ENCODE measurements at places on chromosomes 3 and 15.

DNA sequence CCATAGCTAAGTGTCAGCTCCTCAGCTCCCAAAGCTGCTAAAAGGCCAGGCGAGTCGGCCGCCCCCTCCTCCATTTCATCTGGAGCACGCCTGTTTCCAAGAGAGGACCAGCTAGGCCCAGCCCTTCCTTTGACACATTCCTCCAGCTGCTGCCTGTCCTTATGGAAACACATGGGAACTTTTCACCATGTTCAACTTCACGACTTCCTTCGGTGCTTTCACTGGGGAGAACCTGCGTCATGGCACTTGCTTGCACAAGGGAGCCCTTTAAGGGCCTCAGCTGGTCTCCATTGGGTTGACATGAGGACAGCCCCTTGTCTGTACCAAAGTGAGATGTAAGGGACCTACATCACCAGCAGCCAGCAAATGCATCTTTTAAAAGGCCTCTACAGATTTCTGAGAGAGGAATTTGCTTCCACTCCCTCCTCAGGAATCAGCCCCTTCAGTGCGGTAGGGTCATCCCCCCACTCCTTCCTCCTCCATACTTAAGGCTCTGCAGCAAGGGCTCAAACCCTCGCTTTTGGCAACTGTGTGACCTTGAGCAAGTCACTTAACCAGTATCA is 2.1 kb downstream of the MAGI1 start:
- no peak for DNase-seq

DNA sequence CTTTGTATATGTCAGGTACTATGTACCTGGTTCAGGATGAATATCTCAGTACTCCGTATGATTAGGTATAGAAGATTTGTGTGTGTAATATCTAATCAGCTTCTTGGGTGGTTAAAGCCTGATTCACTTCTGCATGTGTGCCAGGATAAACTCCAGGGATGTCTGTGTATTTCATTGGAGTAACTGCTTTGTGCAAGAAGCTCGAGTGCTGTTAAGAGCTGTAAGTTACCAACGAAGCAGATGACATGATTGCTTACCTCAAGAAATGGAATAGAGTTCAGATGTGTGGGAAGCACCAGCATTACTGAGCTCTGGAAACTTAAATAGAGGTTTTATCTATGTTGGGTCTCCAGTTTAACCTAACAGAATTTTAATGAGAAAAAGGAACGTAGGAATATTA is 23.7 kb downstream of the FAM98B start:
- DNase-seq, result no peak

GRCh38 chr3:22795917-22796316 is 407.2 kb upstream of the UBE2E2 start:
- DNase-seq, result no peak

- DNase-seq, result no peak
These were observed 134.7 kb downstream of the TMCC1 start for GRCh38 chr3:129758785-129759320.

- DNase-seq, result no peak
These were observed 43.1 kb upstream of the NMD3 start for GRCh38 chr3:161177991-161178390.

DNA sequence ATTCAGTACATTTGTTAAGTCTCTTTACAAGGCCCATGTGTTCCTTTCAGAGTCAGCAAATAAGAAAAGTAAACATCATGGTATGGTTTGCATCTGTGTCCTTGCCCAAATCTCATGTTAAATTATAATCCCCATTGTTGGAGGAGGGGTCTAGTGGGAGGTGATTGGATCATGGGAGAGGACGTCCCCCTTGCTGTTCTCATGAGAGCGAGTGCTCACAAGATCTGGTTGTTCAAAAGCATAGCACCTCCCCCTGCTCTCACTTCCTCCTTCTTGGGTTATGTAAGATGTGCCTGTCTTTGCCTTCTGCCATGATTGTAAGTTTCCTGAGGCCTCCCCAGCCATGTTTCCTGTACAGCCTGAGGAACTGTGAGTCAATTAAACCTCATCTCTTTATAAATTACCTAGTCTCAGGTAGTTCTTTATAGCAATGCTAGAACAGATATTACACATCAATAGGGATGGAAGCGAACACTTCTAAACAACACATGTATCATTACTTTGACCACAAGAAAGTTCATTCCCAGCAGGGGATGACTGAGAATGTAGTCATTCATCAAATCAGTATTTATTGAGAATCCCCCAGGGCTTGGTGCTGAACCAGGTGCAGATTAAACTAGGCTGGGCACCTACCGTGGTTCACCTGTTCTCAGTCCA is 4.1 kb downstream of the EFCAB12 start:
- DNase-seq, result no peak

DNA sequence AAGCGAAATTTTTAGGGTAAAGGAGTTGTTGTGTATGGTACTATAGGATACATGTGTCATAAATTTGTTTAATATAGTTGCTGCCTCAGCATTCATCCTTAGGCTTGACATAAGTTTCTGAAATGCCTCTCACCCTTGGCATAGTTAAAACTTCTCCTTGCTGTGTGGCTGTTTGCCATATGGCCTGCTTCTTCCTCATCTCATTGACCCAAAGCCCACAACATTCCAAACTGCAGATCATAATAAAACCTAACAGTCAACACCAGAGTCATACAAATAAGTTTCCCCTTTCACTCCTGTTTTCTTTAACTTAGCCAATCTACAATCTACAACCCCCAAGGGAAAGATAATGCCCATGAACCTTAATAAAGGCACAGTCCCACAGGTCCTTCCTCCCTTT is 136.6 kb downstream of the TMCC1 start:
- DNase-seq, result no peak

- no peak for DNase-seq
These were observed 933 bp downstream of the DZIP1L start for GRCh38 chr3:138114431-138114918.

DNA sequence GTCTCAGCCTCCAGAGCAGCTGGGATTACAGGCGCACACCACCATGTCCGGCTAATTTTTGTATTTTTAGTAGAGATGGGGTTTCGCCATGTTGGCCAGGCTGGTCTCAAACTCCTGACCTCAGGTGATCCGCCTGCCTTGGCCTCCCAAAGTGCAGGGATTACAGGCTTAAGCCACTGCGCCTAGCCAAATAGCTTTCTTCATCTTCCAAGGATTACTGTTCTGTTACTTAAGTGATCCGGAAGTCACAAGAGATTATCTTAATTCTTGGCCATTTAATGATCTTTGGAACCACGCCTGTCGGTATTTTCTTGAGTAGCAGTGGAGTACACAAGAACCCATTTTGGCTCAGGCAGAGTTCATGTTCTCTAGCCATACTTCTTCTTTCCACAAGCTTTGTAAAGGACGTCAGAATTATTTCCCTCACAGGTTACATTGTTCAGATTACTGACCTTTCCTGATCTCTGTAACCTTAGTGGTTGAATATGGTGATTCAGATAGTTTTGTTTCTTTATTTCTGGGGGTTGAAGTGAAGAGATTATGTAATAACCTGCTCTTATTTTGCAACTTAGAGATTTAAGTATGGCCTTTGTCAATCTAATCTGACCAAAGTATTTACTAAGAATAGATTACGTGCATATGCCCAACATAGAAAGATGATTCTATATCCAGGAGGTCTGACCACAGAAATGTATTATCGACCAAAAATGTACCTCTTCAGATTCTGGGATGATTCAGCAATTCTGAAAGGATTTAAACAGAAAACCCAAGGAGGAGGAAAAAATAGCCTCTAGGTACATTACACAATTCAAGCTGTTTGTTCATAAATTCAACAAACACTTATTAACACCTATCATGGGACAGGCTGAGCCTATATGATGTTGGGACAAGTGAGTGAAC is 132.2 kb downstream of the GREM1 start:
- no peak for DNase-seq

DNA sequence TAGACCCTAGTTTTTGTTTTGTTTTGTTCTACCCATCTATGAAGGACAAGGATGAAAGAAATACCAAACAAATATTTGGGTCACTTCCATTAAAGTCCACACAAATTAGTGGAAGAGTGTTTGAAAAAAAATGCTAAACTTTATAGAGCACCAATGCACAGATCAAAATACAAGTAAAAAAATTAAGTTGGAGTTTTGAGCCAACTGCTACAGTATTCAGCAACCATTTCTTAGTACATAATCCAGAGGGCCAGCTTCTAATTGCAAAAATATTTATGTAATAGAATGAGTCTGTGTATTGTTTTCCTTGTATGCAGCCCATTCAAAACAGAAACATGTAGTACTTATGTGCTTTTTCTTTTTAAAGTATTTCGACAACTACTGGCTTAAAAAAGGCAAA is 121.1 kb downstream of the CBLB start:
- no peak for DNase-seq

DNA sequence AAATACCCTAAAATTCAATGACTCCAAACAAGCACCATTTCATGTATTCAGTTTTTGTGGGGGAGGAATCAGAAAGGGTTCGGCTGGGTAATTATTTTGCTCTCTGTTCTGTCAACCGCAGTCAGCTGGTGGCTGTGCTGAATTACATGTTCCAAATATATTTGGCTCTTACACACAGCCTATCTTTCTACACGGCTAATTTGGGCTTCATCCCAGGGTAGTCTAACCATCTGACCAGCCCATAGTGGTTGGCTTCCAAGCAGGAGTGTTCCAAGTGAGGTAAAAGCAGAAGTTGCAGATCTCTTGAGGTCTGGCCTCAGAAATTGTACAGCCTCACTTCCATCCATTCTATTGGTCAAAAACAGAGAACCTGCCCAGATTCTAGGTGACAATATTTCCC is 760.8 kb upstream of the SEMA6D start:
- DNase-seq, result no peak

DNA sequence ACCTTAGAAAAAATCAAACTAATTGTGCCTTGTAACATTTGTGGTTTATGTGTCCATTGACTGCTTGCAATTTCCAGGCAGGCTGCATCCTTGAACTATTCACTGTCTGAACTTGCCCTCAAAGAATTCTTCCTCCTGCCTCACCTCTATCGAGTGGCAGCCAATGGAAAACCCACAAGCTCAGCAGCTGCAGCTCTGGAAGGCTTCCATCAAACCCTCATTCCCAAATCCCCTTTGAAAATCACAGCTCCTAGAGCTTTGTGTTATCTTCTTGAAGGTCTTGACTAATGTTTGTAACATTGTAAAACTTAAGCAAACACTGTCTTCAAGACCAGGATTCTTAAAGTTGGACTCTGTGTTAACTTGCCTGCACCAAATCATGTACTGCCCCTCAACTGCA is 81.1 kb downstream of the FILIP1L start:
- DNase-seq, result no peak

- no peak for DNase-seq
These were observed 216.7 kb downstream of the PTPRG start for GRCh38 chr3:61778095-61778494.

DNA sequence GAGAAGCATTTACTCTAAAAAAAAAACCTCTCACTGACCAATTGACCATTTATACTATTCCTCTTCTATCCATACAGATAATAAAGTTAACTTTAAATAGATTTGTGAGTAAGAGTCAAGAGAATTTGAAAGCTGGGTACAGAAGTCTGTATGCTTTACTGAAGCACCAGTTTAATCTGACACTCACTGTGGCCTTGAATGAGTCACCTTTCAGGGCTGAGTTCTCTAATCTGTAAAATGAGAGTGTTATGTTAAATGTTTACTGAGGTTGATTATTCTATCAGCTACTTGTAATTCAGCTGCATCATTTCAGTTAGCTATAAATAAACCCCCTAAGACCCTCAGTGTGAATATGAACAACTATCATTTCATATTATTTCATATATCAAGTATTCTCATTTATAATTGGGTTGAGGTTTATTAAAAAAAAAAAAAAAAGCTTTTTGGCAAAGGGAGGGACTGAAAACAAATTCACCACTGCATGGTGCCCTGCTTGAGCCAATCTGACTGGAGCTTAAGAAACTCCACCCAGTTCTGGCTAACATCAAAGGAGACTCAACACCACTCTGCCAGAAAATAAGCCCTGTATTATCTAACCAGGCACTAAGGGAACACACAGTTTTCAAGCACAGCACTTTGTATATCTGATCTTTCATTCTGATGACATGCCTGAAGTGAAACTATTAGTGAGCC is 2.8 kb downstream of the MAP4 start:
- no peak for DNase-seq

DNA sequence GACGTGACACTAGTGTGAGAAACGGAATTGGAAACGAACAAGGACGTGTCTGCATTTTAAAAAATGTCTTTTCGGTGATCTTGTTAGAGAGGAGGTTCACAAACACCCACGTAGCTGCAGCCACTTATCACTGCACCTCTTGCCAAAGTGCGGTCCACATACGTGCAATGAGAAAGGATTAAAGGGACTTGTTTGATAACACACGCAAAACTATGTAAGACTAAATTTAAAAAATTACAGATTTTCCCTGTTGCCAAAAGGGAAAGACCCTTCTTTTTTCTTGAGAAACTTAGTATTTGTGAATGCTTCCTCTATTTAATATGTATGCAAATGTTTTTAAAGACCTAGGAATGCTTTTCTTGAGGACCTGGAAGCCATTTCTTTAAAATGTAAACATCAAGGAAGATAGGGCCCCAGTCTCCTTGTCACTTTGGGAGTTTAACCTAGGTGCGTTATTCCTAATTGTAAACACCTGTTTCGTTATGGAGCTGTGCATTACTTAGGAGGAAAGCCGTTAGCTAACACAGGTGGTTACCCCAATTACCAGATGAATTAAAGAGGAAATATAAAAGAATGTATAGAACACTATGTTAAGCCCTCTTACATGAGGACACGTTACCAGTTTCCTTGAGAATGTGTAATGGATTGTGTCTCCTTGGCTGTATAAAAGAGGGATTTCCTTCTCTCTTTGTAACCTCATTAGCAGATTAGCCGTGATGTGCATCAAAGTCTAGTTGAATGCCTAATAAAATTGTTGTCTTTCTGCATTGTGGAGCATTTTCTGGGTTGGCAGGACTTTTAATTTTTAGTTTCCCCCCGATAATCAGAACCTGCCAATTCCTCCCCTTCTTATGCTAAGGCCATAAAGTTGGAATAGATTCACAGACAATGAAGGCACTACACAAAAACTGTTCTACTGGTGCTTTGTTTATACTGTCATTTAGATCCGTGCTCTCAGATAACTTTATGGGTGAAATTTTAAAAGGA is 1.0 kb downstream of the LEKR1 start:
- no peak for DNase-seq

DNA sequence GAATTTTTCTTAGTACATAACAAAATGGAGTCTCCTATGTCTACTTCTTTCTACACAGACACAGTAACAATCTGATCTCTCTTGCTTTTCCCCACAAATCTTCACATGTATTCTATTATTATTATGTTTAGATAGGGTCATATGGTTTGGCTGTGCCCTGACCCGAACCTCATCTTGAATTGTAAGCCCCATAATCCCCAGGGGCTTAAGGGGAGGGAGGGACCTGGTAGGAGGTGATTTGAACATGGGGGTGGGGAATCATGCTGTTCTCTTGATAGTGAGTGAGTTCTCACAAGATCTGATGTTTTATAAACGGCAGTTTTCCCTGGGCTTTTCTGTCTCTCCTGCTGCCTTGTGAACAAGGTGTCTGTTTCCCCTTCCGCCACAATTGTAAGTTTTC is 86.7 kb upstream of the SELENOK start:
- no peak for DNase-seq

DNA sequence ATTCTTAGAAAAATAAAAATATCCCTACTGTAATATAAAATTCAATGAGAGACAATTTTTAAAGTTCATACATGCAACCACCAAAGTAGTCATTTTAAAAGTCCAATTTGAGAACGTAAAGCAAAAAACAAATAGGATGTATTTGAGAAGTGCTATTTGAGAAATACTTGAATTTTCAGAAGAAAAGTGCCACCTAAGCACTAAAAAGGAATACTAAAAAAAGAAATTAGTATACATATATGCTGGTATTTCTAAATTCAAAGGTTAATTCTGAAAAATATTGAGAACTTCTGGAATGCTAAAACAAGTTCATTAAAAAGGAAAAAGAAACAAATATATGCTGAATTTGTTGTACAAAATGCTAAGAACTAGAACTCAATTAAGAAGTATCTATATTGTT is 29.2 kb upstream of the ARRDC4 start:
- no peak for DNase-seq

Measured in activated CD4-positive, alpha-beta T cell treated with anti-CD3 and anti-CD28 coated beads for 4 hours (primary cell).